ENCODE measurements at places on chromosomes 5 and 9.

DNA sequence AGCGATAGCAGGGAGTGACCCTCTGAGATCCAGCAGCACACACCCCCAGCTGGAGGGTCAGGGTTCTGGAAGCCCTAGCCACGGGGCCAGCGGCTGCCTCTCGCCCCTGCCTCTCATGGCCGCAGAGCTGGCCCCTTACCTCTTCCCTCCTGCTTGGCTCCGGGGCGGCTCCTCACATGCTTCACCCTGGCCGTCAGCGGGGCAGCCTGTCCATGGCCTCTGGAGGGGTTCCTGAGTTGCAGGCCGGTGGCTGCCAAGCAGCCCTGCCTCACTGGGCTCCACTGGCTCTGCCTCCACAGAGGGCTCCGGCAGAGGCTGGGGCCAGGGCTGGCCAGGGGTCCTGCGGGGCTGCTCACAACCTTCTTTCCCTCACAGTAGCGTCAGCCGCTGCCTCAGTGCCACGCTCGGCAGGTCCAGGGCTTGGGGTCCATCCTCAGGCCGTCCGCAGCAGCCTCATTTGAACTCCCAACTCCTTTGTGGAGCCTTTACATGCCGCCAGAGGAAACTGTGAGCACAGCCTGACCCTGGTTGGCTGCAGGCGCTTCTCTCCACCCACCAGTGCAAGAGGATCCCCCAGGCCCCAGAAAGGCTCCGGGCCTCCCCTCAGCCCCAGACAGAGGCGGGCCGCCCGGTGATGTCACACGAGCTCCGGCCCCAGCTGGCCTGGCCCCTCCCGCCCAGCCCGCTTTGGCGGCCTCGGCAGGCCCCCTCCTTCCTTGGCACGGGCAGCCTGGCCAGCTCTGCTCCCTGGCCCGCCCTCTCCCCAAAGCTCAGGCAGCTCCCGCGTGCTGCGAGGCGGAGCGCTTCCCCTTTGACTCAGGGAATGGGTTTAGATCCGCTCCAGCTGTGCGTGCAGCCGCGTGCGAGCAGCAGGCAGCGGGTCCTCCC is at the start of gene ANGPTL2:
TSS of gene ANGPTL2 (minus strand) at position 460 of the 888 bp plus-strand sequence. CDS start 13,904 bp downstream, outside the sequence.
- DNase-seq = no peak

GRCh38 chr5:148002451-148002850 is 61.3 kb upstream of the SPINK5 start:
- no peak for DNase-seq

DNA sequence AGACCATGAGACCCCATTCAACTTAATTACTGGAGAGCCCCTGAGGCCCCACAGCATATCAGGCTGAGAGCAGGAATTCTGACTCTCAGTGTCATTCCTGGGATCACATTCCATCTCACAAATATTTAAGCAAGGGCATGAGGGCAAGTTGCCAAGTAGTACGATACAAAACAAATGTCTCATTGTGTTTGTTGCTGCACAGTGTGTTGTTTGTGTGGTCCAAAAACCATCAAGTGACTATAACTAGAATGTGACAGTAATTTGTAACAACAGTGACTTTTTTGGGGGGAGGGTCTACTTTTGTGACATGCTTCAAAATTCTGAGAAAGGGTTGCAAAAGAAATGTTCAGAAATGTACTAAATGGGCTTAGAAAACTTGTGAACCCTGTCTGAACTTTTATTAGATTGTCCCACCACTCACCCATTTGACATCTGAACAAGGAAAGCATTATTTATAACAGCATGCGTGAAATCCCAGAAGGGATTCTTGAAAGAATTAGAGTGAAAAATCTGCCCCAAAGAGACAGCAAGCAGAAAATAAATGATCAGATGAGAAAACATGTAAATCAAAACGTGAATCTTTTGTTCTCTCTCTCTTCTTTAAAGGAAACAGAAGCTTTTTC is 347.0 kb downstream of the NTRK2 start:
- DNase-seq = no peak

DNA sequence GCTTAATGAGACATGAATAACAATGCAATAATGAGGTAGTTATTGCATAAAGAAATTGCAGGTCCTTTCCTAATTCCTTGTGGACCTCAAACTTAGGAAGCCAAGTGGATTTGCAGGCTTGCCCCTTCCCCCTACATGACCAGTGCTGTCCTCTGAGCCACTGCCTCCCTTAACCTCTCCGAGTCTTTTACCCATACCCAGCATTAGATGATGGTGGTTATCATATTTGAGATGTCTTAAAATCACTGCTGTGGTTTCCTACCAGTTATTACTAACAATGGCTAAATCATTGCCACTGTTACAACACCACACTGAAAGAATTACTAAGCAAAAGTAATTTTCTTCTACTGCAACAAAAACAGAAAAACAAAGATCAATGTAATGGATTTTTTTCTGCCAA is 170.8 kb downstream of the EDIL3 start:
- DNase-seq = no peak

DNA sequence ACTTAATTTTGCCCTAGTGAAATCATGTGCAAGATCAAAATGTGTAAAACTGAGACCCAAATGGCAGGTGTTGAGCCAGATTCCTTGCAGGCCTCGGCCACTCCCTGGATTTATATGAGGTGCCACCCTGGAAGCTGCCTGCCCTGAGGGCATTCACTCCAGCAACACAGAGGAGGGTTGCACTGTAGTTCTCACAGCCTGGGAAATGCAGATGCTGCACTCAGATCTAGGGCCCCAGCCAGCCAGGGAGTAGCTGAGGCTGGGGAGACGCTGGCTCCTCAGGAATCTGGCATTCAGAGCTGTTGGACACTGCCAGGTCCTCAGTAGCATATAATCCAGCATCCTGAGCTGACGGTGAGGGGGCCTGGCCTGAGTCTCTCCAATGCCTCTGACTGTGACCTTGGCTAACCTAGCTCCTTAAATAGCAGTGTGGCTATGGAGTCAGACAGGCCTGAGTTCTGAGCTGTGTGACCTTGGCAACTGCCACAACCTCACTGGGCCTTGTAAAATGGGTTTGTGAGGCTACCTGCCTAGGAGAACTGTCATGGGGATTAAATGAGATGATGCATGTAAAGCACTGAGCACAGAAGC is 8.7 kb downstream of the KCNMB1 start:
- DNase-seq = no peak

DNA sequence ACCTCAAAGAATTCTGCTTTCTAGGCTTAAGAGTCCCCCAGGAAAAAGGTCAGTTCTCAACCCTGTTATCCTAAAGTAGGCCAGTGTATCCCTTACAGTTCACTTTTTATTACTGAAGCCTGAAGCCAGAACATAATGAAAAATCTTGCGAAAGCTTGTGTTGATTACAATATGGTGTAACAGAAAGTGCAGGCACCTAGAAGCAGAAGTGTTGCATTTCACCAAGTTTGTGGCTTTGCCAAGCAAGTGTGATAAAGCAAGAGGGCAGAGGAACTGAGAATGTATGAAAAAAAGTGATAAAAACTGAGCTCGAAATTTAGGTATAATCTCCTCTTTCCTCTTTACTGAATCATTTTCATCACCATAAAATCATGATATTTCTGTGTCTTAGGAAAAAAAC is 26.2 kb downstream of the AGTPBP1 start:
- DNase-seq = peak; percentile 14

DNA sequence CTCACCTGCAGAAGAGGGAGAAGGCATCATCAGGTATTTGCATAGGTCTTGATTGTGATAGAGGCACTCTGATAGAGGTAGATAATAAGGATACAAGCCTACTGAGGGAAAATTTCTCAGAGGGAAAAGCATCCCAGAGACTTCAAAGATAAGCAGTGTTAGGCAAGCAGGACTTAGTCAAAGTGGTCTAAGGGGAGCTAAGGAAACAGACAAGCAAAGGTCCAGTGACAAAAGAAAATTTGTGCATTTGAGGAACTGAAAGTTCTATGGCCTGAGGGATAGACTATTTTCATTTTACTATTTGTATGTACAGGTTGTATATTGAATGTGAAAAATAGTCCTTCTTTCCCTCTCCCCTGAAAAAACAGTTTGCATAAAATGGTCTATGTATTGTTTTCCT is 27.4 kb downstream of the OXCT1 start:
- DNase-seq = no peak
